ENCODE measurements at places on chromosomes 16 and 17.

- no peak for DNase-seq
Measured at GRCh38 chr16:71479420-71479819, 9.7 kb downstream of the ZNF19 start.

- no peak for DNase-seq
Measured at GRCh38 chr17:55444471-55445441, 23.1 kb upstream of the MMD start.

- no peak for DNase-seq
Measured at GRCh38 chr17:75390982-75391381, 14.5 kb downstream of the GRB2 start.

DNA sequence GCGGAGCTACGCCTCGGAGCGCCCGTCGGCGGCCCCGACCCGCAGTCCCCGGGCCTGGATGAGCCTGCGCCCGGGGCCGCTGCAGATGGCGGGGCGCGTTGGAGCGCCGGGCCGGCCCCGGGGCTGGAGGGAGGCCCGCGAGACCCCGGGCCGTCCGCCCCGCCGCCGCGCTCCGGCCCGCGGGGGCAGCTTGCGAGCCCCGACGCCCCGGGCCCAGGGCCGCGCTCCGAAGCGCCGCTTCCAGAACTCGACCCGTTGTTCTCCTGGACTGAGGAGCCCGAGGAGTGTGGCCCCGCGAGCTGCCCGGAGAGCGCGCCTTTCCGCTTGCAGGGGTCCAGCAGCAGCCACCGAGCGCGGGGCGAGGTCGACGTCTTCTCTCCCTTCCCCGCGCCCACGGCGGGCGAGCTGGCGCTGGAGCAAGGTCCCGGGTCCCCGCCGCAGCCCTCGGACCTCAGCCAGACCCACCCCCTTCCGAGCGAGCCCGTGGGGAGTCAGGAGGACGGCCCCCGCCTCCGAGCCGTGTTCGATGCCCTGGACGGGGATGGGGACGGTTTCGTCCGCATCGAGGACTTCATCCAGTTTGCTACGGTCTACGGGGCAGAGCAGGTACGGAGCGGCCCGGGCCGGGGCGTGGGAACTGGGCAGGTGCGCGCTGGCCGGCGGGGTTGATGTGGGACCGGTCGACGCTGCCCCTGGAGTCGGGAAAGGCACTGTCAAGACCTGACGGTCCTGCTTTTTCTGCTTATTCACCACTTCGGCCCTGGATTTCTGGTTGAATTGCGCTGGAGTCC is 861 bp downstream of the RAB11FIP3 start:
- peak; percentile 63 for DNase-seq

DNA sequence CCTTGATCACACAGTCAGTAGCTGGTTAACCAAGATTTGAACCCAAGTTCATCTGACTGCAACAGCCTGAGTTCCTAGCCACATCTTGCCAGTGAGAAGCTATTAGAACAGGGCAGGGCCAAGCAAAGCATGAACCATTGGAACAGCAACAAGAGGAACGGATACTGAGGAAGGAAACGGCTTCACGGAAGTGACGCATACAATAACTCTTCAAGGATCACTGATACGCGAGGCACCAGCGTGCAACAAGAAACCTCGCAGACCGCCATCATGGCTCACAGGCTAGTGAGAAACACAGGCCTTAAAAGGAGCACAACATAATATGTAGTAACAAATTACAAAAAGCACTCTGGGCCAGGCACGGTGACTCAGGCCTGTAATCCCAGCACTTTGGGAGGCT is 114.9 kb downstream of the CDYL2 start:
- no peak for DNase-seq

DNA sequence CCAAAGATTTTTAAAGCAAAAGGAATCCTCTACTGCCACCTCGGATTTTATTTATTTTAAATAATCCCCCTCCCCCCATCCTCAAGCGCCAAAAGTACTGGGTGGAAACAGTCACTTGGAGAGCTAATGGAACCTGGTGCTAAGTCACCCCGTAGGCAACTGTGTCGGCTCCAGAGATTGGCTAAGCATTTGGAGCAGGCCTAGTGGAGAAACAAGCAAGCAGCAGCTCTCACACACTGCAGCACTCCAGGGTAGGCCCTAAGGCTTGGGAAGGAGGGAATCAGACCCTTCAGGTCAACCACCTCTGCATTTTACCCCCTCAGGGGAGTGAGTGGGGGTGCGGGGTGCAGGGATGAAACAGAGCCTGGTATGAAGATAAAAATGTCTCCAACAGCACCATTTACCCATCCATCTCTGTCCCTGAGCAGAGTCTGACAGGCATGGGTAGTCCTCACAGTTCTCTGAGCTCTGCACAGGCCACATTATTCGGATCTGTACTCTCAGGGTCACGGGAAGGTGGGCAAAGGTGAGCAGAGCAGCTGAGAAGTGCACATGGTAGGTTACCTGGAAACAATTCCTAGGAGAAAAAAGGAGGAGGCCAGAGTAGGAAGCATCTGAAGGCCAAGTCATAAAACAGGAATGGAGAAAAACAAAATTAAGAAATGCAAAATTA is 27.2 kb upstream of the STAC2 start:
- DNase-seq: no peak

DNA sequence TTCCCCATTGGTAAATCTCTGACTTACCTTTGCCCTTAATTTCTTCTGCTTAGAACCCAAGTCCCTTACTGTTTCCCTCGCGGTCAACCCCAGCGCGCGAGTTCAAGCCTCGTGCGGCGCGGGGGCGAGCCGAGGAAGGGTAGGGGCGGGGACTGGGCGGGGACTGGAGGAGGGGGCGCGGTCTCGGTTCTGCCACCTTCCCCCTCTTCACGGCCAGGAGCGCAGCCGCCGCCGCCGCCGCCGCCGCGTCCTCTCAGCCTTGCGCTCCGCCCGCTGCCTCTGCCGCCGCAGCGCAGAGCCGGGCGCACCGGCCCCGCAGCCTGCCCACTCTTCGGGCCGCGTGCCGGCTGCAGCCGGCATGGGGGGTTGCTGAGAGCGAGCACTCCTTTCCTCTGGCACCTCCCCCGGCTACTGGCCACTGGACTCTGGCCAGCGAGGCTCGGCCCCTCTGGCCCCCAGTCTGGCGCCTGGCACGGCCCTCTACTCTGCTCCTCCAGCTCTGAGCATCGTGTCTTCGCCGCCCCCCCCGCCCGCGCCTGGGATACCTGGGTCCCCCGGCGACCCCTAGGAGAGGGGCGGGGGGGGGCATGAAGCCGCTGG is at the start of gene RAPGEFL1:
Gene RAPGEFL1 (plus strand): TSS at position 196 of the 600 bp plus-strand sequence. CDS start 392 bp downstream, at position 588.
- peak; percentile 85 for DNase-seq

GRCh38 chr17:77230436-77230830 is 89.7 kb downstream of the SEC14L1 start:
- DNase-seq: no peak

GRCh38 chr16:86436466-86437185 is 73.7 kb upstream of the FOXF1 start:
- DNase-seq: no peak
